ENCODE measurements at places on chromosomes 6 and 20. TPM values are rescaled to one million over a fixed set of nuclear protein-coding genes. Genes with fewer than 3 reads are reported as not detected.

SLC29A1 gene
- total RNA-seq = 130 TPM

GRCh38 chr6:3138341-3138740 is 19.0 kb downstream of the TUBB2A start:
- peaks cover 14% of the 10 kb centered on the region for H3K4me1 ChIP-seq
- H3K36me3 ChIP-seq = peaks cover 38% of the 10 kb centered on the region
- H3K27ac ChIP-seq = no peak overlapping the region
- no peak overlapping the region for H3K4me3 ChIP-seq

DNA sequence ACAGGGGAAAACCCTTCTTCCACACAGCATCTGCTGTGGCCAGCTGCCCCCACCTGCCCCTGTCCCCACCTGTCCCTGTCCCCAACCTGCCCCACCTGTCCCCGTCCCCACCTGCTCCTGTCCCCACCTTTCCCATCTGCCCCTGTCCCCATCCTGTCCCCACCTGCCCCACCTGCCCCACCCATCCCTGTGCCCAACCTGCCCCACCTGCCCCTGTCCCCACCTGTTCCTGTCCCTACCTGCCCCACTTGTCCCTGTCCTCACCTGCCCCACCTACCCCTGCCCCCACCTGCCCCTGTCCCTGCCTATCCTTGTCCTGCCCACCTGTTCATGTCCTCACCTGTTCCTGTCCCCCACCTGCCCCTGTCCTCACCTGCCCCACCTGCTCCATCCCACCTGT is 6.4 kb upstream of the MYT1 start:
- H3K4me1 ChIP-seq = peaks cover 6% of the 10 kb centered on the region
- no peak overlapping the region for H3K4me3 ChIP-seq
- H3K27me3 ChIP-seq = peaks cover 32% of the 10 kb centered on the region
- no peaks in the 10 kb centered on the region for H3K36me3 ChIP-seq
- H3K27ac ChIP-seq = no peak overlapping the region
- no peak for DNase-seq

DNA sequence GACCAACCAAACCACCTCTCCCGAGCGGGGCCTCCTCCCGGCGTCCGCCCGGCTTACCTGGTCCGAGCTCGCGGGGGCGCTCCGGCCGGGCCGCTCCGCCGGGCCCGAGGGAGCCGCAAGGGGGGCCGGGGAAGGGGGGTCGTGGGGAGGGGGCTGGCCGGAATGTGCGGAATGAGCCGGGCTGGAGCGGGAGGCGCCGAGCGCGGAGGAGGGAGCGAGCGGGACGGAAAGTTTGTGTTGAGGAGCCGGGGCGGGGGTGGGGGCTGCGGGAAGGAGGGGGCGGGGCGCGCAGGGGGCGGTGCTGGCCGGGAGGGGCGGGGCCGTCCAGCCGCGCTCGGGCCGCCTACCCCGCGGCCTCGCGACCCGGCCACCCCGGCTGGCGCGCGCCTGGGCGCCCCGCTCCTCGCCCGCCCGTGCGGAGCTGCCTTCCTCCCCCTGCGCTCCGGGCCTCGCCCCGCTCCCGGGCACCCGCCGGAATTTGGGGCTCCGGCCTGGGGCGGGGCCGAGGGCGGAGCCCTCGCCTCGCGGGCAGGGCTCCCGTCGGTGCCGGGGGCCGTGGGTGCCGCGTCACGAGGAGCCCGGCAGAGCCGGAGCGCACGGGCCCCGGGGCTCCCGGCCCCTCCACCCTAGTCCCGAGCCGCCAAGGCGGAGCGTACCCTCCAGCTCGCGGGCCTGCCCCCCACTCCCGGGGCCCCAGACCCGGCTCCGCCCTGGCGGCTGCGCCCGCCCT is at the start of gene TEAD3:
TEAD3 (minus strand) TSS at position 239 of the 730 bp plus-strand sequence.
- H3K27me3 ChIP-seq = no peaks in the 10 kb centered on the region
- H3K36me3 ChIP-seq = no peaks in the 10 kb centered on the region
- H3K27ac ChIP-seq = peak within 1 kb of the TSS; percentile 93

GINS1 gene
- 5.8 TPM for total RNA-seq

PNISR gene
- total RNA-seq = 96.5 TPM

DNA sequence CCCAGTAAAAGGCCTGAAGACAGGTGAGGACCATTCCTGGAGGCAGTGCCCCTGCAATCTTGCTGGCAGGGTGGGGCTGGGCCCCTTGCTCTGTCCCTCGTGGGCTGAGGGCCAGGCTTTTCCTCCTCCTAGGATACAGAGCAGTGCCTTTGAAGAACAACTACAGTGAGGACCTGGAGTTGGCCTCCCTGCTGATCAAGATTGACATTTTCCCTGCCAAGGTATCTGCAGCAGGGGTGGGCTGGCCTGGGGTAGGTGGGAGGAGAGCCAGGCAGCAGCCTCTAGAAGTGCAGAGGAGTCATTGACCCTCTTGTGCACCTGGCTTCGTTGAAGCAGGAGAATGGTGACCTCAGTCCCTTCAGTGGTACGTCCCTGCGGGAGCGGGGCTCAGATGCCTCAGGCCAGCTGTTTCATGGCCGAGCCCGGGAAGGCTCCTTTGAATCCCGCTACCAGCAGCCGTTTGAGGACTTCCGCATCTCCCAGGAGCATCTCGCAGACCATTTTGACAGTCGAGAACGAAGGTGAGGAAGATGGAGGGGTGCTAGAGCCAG is 36.5 kb downstream of the PLCG1 start:
- H3K27me3 ChIP-seq = no peaks in the 10 kb centered on the region
- peaks cover 58% of the 10 kb centered on the region for H3K4me1 ChIP-seq
- DNase-seq = peak; percentile 63
- H3K4me3 ChIP-seq = no peak overlapping the region
- H3K36me3 ChIP-seq = peaks cover 43% of the 10 kb centered on the region

GRCh38 chr6:5814116-5814515 is 192.6 kb downstream of the NRN1 start:
- H3K36me3 ChIP-seq = no peaks in the 10 kb centered on the region
- no peak overlapping the region for H3K4me3 ChIP-seq
- DNase-seq = no peak
- H3K27me3 ChIP-seq = no peaks in the 10 kb centered on the region

RNF5 gene
- total RNA-seq = 47.1 TPM
